GM13977 (cell line): ENCODE measurements at places on chromosomes 3 and 15.

DNA sequence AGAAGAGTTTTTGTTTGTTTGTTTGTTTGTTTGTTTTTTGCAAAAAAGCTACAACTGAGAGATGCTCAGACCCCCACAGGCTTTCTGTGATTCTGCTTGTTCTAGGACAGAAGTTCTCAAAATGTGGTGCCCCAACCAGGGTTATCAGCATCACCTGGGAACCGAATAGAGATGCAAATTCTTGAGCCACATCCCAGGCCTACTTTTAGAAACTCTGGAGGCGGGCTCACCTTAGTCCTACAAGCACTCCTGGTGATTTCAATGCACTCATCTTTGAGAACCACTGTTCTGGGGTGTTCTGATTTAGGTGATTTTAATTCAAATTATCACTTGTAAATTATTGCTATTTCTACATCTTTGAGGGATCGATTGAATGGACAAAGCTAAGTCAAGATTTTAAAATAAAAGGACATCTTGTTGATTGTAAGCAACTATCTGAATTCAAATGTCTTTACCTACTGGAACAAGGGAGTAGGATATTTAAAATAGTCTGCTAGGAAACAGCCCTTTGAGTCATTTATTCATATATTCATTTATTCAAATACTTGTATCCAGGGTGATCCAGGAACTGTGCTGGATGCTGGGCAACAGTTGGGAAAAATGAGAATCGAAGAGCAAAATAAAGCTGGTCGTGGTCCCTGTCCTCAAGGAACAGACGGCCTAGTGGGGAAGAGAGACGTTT lies 44.7 kb upstream of the CADPS start:
- DNase-seq, result no peak

DNA sequence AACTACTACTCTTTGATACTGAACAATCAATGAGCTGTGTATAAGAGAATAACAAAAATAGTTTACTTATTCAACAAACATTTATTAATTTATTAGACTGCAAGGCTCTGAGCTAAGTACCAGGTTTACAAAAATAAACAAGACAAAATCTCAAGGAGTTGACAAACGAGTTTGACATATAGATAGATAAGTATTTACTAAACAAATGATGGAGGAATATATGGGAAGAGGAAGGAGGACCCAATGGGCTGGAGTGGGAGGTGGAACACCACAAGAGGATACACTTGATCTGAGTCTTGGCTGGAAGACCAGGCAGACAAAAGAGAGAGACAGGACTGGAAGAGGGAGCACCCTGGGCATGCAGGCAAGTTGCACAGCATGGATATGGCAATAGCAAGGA lies 47.5 kb upstream of the FSIP1 start:
- no peak for DNase-seq

DNA sequence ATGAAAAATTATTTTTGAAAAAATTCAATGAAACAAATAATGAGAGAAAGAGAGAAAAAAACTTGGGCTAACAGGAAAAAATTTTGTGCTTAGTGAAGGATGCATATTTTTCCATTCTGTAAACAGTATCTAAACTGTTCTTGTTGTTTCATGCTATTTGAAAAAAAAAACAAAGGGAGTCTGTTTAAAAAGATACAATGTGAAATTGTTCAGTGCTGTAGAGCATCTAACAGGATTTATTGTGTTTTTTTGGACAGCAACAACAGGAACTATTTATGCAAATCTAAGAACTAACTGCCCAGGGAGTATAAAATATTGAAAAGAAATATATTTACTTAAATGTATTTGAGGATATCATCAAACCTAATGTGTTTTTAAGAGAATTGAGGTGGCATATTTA lies 55.1 kb downstream of the PEX5L start:
- DNase-seq, result no peak

DNA sequence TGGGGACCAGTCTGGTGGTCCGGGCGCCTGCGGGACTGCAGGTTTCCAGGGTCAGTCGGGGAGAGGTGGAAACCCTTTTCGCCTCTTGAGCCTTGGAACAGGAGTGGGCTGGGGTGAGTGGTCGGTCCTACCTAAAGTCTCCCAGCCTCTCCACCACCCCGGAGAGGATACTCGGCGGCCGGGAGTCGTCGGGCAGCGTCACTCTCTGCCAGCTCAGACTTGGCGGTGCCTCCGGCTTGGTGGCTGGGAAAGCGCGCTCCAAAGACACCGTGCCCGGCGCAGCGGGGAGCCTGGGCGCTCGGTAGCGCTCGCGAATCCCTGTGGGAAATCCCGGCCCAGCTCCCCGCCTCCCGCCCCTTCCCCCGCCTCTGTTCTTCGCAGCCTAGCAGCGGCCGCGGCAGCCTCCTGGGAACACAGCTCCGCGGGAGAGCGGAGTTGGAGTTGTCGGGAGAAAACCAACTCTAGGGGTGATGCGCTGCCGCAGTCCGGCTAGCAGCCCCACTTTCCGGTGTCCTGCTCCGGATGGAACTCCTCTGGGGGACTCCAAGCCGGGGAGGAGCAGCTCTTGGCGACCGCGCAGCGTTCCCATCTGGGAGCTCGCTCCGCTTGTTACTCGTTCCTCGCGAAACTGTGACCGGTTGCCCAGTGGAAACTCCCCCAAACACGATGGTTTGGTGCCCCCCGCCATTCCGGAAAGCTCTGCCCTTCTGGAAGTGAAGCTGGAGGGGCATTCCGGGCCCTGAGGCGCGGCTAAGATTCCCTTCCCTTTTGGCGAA lies 1.4 kb downstream of the EPHB1 start:
- no peak for DNase-seq

- DNase-seq, result no peak
These were observed 97.2 kb upstream of the CTNNB1 start for GRCh38 chr3:41102053-41102556.

GRCh38 chr15:41286665-41287333 lies 45.6 kb downstream of the OIP5 start:
- DNase-seq, result no peak

DNA sequence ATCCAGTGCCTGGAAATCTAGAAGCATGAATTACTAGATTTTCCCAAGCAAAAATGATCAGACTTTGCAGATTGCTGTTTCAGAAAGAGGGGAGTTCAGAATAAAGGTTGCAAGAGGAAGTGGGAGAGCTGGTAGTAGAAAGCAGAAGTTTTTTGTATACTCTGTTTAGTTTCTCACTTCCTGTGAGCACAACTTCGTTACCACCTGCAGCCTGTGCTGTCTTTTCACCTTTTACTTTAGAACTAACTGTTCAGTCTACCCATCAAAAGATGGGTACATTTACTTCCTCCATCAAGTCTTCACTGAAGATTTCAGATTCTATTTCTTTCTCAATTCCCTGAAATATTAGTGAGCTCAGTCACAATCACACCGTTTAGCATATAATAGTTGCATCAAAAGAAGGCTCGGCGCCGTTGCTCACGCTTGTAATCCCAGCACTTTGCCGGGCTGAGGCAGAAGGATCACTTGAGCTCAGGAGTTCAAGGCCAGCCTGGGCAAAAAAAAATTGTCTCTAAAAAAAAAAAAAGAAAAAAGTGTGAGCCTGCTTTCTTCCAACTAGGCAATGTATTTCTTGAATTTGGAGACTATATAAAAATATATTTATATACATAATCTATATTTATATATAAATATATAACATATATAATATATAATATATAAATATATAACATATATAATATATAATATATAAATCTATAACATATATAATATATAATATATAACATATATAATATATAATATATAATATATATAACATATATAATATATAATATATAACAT lies 1.8 kb upstream of the CEP97 start:
- peak; percentile 65 for DNase-seq

DNA sequence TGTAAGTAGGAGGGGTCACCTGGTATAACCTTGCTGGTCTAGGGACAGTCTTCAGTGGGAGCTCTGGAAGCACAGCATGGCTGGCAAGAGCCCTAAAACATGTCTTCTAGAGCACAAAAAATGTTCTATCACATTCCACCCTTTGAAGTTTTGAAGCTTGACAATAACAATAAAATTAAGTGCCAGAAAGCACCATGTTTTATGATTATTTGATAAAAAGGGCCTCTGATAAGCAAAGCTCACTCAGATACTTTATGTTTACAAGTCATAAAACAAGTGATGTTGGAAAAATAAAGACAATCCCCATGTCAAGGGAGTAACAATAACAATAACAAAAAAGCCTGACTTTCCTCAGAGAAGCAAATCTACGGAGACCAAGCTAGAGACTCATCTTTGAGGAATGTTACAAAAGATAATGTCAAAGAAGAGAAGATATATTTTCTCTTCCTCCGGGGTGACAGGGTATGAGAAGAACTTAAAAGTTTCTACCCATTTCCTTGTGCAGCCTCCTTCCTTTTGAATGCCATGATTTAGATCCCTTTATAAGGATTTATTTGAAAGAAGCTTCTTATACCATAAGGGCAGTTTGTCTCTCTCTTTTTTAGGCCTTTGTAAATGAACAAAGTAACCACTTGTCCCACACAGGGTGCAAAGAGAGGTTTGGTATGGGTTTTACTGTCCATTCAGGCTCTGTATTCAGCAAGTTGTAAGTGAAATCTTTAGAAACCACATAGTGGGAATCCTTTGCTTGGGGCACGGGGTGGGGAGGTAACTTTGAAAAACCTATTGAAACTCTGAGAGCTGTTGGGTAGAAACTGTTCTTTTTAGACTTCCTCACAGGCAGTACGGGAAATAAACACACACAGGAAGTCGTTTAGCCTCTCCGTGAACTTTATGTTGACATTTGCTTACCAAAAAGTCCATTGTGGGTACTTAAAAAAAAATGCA lies 109.6 kb upstream of the RBMS3 start:
- DNase-seq, result no peak

DNA sequence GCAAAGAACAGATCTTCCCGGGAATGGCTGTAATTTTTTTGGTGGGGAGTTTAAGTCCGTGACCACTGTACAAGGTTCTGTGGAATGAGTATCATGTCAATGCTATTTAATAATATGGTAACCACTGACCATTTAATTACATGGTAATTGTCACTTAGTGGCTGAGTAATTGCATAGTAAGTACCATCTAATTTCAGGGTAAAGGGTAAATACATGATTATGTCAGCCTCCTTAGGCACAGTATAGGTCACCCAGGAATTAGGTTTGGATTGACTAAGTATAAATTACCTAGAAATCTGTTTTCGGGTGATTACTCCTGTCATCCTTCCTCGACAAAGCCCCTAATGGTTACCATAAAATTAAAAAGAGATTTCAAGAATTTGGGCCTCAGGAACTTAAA lies 120.1 kb upstream of the AGBL1 start:
- DNase-seq, result no peak

GRCh38 chr3:37693511-37694283 lies 168.0 kb upstream of the CTDSPL start:
- DNase-seq, result no peak

- peak; percentile 79 for DNase-seq
These were observed 4.0 kb downstream of the GLYCTK start for GRCh38 chr3:52291508-52292181.

GRCh38 chr15:76938752-76939151 lies 7.2 kb downstream of the RCN2 start:
- no peak for DNase-seq

DNA sequence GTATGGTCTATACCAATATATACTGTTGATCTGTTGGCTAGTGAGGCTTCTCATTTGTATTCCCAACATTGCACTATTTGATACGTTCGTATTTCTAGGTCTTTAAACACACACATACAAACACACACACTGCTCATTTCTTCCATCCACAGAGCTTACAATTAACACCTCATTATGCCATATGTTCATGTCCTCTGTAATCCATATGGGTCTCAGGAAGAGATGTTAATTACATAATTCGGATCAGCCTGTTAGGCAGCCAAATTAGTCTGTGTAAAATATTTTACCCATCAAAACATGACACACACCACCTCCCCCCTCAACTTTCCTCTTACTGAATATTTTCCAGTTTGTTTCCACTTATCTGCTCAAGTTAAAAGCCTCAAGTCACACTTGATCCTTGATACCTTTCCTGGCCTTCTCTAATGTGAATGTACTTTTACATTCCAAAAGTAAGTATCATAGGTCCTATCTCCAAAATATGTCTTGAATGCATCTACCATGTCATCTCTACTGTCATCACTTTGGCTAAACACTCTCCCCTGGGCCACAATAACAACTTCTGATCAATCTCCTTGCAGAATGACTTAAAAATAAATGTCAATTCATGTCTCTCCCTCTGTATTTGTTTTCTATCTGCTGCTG lies 28.2 kb downstream of the EOGT start:
- no peak for DNase-seq

DNA sequence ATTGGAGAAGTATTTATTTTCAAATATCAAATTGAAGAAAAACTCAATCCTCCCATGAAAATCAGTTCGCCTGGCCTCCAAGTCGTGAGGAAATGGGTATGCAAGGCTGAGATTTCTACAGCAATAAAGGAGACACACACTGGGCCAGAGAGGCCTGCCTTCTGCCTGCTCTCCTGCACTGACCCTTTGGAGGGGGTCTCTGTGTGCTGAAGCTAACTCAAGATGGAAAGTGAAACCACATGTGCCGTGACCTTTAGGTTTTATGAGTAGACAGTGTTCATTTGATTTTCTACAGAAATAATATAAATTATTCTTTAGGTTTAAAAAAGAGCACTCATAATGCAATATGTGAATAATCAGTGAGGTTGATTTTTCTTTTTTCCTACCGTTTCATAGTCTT lies 11.9 kb upstream of the SLC22A13 start:
- DNase-seq, result no peak

- DNase-seq, result no peak
These were observed 413.3 kb downstream of the CNTN6 start for GRCh38 chr3:1506090-1506489.

GRCh38 chr3:121269389-121269788 lies 276.4 kb downstream of the POLQ start:
- DNase-seq, result no peak
